Activated CD4-positive, alpha-beta T cell treated with anti-CD3 and anti-CD28 coated beads for 36 hours (primary cell): ENCODE measurements at places on chromosomes 13 and 19. TPM values are rescaled to one million over a fixed set of nuclear protein-coding genes. Genes with fewer than 3 reads are reported as not detected.

GRCh38 chr19:39923862-39924261, 10.6 kb downstream of the FCGBP start:
- H3K36me3 ChIP-seq, result peaks cover 10% of the 10 kb centered on the region
- no peak overlapping the region for H3K4me3 ChIP-seq
- H3K27ac ChIP-seq, result no peak overlapping the region

DNA sequence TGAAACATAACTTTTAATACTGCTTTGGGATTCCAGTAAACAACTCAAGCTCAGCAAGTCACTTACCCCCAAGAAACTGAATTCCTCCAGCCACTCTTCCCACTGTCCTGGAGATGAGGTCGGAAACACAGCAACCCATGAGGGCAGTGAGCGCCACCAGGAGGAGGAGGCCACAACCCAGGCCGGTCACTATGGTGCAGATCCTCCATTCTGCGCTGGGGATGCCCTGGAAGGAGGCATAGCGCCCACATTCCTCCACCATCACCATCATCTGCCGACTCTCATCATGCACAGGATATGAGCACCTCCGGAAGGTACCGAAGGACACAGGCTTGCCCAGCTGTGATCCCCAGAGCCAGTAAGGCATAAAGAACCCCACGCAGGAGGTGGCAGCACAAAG, 2.2 kb downstream of the LHFPL6 start:
- no peak overlapping the region for H3K27ac ChIP-seq
- peaks cover 6% of the 10 kb centered on the region for H3K4me1 ChIP-seq
- H3K36me3 ChIP-seq, result no peaks in the 10 kb centered on the region
- H3K27me3 ChIP-seq, result peaks cover 37% of the 10 kb centered on the region
- no peak for DNase-seq
- H3K4me3 ChIP-seq, result no peak overlapping the region

DNA sequence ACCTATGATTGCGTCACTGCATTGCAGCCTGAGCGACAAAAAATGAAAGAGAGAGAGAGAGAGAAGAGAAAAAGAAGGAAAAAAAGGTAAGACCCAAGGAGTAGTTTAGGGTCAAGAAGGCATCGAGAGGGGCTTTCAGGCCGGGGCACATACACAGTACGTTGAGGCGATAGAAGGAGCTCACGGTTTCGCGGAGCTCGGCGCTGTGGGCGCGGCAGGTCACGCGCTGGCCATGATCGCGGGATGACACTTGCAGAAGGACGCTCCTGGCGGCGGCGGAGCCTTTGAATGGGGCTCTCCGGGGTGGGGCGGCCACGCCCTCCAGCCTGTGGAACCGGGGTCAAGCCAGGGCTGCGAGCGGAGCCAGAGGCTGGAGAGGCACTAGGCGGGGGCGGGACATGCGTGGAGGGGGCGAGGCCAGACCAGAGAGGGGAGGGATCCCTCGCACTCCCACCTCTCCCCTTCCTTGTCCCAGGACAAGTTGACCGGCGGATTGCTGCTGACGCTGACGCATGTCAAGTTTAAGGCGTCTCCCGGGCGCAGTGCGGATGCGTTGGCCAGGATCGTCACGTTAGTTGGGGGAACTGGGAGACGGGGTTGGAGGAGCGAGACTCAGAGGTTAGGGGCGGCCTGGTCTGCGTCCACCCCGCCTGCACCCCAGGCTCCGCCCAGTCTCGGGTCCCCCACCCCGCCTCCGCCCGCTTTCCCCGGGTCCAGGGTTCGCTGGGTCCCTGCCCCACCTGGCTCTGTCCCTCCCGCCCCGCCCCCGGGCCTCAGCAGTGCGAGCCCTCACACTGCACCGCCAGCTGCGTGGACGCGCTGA, 6.9 kb downstream of the NPHS1 start:
- no peak overlapping the region for H3K27ac ChIP-seq
- no peaks in the 10 kb centered on the region for H3K36me3 ChIP-seq
- DNase-seq, result peak; percentile 31
- peaks cover 16% of the 10 kb centered on the region for H3K4me1 ChIP-seq

- H3K27ac ChIP-seq, result peak overlapping the region; percentile 81
- no peak for DNase-seq
- H3K4me1 ChIP-seq, result peaks cover 58% of the 10 kb centered on the region
- no peaks in the 10 kb centered on the region for H3K27me3 ChIP-seq
- H3K36me3 ChIP-seq, result peaks cover 4% of the 10 kb centered on the region
- no peak overlapping the region for H3K4me3 ChIP-seq
Measured at GRCh38 chr13:99018418-99019180, 40.7 kb upstream of the DOCK9 start.

DNA sequence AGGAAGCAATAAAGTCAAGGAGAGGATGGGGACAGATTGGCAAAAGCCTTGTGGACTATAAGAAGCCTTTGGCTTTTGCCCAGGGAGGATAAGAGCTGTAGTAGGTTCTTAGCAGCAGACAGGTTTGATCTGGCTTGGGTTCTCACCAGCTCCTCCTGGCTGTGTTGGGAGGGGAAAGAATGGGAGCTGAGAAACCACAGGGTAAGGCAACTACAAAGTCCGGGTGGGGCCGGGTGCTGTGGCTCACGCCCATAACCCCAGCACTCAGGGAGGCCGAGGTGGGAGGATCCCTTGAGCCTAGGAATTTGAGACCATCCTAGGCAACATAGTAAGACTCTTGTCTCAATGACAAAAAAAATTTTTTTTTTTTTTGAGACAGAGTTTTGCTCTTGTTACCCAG, 20.6 kb downstream of the NECTIN2 start:
- H3K4me1 ChIP-seq, result no peaks in the 10 kb centered on the region
- no peak overlapping the region for H3K27ac ChIP-seq
- H3K27me3 ChIP-seq, result no peaks in the 10 kb centered on the region
- H3K36me3 ChIP-seq, result no peaks in the 10 kb centered on the region
- no peak for DNase-seq

DNA sequence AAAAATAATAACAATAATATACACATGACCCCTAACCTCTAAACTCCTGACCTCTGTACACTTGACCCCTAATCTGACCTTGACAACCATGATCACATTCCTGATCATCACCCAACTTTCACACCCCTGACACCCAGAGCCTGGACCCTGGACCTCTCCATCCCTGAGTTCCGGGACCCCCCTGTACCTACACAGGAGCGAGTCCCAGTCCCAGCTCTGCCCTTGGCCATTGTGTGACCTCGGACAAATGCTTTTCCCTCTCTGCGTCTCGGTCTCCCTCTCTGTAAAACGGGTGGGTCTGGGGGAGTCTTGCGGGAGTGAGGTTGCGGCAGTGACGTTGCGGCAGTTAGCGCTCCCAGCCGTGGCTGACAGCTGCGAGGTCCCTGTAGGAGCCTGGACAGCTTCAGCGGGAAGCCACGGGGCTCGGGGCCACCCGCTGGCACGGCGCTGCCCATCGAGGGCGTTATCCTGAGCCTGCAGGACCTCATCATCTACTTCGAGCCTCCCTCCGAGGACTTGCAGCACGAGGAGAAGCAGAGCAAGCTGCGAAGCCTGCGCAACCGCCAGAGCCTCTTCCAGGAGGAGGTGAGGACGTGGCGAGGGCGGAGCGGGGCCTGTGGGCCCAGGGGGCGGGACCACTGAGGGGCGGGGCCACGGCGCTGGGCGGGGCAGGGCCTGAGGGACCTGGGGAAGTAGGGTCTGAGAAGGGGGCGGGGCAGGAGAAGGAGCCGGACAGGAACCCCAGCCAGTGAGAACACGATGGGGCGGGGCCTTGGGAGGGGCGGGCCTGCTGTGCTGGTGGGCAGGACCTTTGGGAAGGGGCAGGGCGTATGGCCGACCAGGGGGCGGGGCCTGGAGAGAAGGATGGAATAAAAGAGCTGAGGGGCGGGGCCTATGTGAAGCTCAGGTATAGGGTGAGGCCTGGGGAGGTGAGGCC, 19.2 kb downstream of the RYR1 start:
- H3K27me3 ChIP-seq, result peaks cover 2% of the 10 kb centered on the region
- peak; percentile 63 for DNase-seq
- no peak overlapping the region for H3K27ac ChIP-seq
- peaks cover 2% of the 10 kb centered on the region for H3K36me3 ChIP-seq

DNA sequence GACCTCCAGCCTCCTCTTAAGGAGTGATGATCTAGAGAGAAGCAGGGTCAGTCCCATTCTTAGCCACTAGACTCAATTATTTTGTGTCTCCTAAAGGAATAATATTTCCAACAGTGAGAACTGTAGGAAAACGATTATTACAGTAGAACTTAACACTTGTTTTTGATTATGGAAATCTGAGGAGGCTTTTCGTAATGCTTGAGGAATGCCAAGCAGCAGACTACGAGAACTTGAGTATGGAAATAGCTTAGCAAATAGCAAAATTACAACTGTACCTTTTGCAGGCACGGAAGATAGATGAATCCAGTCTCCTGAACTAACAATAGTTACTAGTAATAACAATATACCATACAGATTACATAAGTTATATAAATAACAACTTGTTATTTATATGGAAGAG, 12.2 kb downstream of the BRD4 start:
- peaks cover 14% of the 10 kb centered on the region for H3K36me3 ChIP-seq
- H3K27me3 ChIP-seq, result no peaks in the 10 kb centered on the region
- no peak overlapping the region for H3K4me3 ChIP-seq
- no peak for DNase-seq
- peak overlapping the region; percentile 49 for H3K27ac ChIP-seq
- H3K4me1 ChIP-seq, result peaks cover 86% of the 10 kb centered on the region

Gene PCP2
- total RNA-seq, result 1.8 TPM

Gene LGALS14
- 1.4 TPM for total RNA-seq

Gene MEIOSIN
- total RNA-seq, result not detected
